ENCODE measurements at places on chromosomes 3 and 15.

- no peak for DNase-seq
Measured at GRCh38 chr3:49618412-49618811, 55.7 kb upstream of the APEH start.

DNA sequence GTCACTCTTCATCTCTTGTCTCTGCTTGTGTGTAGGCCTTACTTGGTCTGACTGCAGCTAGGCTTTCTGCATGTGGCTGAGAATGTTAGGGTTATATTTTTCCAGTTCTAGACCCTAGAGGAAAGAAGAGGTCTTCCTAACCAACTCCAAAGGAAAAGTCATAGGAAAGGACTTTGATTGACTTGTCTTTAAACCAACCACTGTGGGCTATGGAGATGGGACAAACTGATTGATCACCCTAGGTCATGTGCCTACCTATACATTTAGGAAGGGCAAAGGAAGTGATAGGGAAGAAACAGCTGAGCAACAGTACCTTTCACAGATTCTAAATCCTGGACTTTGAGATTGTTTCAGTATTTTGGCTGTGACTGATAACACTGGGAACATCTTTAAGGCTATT lies 16.5 kb upstream of the TBC1D23 start:
- no peak for DNase-seq

- no peak for DNase-seq
Measured at GRCh38 chr15:42010434-42010833, 10.4 kb downstream of the PLA2G4E start.

GRCh38 chr15:77617476-77618230 lies 15.1 kb downstream of the LINGO1 start:
- DNase-seq: no peak

DNA sequence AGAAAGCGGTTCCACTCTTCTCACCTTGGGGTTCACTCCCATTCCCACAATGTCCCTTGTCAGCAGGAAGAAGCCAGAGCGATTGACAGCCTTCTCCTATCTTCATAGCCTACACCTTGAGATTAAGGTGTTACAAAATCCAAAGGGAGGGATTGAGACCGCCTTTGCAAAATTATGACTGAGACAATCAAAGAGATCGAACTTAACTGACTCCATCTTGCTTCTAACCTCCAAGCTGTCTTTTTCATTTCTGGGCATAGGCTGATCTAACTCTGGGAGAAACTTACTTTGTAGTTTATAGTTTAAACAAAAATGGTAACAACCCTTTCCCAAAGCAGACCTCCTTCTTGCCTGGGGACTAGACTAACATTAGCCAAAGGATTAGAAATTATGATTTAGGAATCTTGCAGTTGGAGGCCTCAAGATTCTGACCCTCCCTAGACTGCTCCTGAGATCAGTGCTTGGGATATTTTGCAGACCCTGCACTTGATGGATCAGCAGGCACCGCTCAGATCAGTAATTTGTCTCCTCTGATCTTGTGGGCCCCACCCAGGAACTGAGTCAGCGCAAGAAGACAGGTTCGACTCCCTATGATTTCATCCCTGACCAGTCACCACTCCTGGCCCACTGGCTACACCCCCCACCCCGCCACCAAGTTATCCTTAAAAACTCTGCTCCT lies 40.0 kb downstream of the PAQR5 start:
- DNase-seq: no peak

DNA sequence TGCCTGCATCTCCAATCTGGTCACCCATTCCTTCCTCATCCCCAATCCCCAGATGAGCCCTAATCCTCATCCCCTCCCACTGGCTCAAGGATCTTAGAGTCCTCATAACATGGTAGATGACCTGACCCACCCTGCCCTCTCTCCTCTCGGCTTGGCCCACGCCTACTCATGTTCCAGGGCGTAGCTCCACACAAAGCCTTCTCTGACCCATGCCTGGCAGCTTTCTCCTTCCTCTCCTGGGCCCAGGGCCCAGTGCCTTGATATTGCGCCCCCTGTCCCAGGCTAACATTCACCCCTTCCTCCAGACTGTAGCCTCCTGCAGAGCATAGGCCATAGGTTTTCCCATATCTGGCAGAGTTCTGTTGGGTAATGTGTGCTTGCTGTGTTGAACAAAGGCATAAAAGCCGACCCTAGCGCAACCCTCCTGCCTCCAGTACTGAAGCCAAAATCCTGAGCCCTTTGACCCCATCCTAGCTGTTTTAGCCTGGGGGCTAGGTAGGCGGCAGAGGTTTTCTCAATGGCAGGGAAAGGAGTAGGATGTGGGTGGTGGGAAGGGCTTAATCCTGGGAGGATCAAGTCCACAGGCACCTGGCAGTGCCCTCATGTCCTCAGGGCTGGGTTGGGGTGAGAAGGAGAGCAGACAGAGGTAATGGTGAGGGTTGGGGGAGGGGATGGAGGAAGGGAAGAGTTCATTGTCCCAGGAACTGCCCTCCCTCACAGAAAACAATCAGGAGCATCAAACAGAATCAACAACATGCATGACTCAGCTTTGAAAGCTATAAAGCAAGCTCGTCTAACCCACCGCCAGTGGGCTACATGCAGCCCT lies 35.5 kb downstream of the MESD start:
- no peak for DNase-seq

DNA sequence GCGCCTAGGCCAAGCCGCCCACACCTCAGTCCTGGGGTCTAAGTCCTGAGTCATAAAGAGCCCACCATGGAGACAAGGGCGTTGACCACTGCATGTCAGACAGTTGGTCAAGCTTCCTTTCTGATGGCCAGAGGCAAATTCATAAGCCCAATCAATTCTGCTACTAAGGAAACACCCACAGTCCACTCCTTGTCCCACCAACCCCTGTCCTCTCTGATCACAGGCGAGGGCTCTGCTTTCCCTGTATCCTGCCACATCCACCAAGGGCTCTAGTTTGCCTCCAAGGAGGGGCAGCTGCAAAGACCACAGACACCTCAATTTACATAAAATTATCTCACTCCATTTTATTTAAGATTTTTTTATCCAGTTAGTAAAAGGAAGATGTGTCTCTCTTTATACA lies 25.3 kb downstream of the CHAC1 start:
- DNase-seq: no peak

Data from stimulated activated CD4-positive, alpha-beta T cell treated with anti-CD3 and anti-CD28 coated beads, TNF-alpha, amount 100 ng/mL, for 4 hours (primary cell).